Mesenchymal stem cell (in vitro differentiated cells and primary cell): ENCODE measurements at places on chromosomes 7 and 10.

- DNase-seq: no peak
Observed at GRCh38 chr7:143439866-143440265, 3.4 kb upstream of the TAS2R60 start.

- DNase-seq: peak; percentile 89
Observed at GRCh38 chr7:151078233-151079040, 2.2 kb downstream of the FASTK start.

DNA sequence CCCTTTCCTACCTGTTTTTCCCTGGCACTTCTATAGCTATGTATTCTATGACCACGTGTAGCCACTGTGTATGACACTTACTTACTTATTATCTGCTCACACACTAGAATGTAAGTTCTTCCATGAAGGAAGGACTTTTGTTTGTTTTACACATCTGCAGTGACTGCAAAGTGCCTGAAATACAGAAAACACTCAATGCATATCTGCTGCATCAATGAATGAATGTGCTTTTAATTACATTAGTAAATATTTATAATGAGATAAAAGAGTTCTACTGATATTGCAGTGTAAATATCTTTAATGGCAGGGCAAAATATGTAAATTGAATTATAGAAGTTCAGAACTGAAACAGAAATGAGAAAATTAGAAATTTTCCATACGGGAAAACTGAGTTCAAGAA is 43.5 kb upstream of the CDC14C start:
- no peak for DNase-seq

DNA sequence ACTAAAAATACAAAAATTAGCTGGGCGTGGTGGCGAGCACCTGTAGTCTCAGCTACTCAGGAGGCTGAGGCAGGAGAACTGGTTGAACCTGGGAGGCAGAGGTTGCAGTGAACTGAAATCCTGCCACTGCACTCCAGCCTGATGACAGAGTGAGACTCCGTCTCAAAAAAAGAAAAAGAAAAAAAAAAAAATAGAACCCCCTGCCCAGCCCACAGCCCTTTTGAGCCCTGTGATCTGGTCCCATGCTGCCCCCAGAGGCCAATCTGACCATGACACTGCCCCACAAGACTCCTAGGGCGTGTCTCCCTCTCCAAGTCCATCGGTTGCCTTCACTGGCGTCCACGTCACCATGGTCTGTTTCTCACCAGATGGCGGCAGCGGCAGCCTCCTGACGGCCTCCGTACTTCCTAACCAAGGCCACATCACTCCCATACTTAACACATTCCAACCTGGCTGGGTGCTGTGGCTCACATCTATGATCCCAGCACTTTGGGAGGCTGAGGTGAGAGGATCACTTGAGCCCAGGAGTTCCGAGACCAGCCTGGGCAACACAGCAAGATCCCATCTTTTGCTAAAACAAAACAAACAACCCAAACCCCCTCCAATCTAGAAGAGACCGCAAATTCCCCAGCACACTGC is 18.0 kb downstream of the STX1A start:
- DNase-seq: peak; percentile 62

GRCh38 chr10:61000769-61001730 is 57.1 kb upstream of the RHOBTB1 start:
- peak; percentile 44 for DNase-seq
